NCI-H1930 (cell line): ENCODE measurements at places on chromosomes 13 and 19.

DNA sequence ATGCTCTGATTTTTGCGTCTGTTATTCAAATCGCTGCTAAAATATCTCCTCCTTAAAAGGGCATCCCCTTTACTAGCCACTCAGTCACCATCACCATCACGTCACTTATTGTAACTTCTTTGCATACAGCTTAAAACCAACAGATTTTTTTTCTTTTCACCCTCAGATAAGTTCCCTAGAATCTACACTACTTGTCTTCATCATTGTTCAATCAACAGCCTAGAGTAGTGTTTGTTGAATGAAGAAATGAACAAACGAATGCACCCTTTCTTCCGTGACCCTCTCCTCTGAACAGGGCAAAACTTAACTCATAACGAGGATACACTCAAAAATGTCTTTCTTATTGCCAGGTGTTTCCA, 1.1 kb upstream of the AKAP11 start:
- DNase-seq: no peak

DNA sequence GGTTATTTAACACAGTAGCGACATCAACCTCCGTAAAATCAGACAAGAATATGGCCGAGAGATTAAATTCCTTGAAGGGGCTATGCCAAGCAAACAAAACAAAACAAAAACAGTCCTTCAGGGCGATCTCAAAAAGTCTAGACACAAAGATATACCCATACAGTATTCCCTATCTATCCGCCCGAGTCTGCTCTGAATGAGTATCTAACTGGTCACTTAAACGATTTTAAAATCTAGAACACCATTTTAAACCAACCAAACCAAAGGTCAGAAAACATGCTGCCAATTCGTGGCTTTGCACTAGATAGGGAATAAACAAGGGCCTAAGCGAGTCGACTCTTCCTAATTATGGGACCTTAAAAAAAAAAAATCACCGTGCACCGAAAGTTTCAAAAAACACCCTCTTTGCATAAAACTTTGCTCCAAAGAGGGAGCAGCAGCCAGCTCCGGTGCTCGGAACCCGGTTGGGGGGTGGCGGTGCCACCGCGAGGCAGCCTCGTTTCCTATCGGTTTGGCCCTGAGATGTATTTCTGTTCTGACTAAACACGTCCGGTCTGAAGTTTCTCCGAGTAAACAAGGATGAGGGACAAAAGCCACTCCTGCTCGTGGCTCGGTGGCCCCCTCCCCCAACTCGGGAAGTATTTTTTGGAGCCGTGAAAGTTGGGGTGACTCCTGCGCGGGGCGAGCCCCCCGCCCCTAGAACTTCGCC, 1.8 kb downstream of the HMGB1 start:
- DNase-seq: peak; percentile 20

- no peak for DNase-seq
Measured at GRCh38 chr19:35344511-35345031, 3.1 kb upstream of the FFAR1 start.

DNA sequence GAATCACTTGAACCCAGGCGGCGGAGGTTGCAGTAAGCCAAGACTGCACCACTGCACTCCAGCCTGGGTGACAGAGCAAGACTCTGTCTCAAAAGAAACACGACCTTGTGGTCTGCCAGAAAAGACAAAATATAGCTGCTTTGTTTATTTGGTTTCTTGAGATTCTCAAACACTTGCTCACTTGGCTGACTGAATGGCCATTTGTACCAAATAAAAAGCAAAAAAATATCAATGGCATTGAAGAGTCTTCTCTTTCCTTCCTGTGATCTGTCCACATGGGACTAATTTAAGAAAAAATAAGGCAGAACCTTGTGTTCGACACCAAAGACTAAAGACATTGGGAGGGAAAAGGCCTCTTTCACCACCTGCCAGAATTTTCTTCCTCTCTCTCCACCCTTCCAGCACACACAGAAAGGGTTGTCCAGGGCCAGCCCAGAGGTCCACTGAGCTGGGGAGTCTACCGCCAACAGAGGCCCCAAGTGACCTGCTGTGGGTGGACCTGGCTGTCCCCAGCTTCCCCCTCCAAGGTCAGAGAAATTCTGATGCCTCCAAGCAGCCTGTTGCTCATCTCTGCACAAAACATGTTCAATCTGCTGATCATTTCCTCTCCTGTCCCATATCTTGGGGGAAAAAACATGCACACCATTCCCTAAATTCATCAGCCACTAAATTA, 5.9 kb downstream of the BRME1 start:
- no peak for DNase-seq

- DNase-seq: no peak
Measured at GRCh38 chr19:22610121-22610520, 24.0 kb upstream of the ZNF492 start.

DNA sequence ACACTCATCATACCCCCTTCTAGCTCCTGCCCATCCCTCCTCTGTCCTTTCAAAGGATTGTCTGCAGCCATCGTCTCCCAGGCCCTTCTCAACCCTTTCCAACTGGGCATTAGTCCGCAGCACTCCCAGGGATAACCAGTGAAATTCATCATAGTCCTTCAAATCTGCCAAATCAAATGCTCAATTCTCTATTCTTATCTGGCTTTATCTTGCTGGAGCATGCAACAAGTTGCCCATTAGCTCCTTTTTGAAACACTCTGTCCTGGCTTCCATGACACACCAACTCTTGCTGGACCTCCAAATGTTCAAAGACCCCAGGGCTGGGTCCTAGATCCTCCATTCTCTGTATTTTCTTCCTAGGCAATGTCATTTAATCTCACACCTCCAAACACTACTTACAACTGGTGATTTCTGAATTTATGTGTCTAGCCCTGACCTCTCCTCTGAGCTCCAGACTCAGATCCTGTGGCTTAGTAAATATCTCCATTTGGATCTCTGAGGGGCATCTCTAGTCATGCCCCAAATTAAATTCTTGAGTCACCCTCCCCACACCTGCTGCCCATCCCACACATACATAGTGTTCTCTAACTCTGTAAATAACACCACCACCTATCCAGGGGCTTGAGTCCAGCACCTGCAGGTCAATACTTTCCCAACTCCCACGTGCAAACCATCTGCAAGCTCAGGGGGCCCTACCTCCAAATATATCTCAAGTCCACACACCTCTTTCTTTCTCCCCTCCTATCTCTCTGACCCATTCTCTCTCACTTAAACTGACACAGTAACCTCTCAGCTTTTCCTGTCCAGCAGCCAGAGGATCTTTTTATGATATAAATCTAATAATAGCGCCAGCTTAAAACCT, 9.1 kb upstream of the ANKRD10 start:
- no peak for DNase-seq

- no peak for DNase-seq
Measured at GRCh38 chr13:45231305-45231704, 30.5 kb upstream of the KCTD4 start.

DNA sequence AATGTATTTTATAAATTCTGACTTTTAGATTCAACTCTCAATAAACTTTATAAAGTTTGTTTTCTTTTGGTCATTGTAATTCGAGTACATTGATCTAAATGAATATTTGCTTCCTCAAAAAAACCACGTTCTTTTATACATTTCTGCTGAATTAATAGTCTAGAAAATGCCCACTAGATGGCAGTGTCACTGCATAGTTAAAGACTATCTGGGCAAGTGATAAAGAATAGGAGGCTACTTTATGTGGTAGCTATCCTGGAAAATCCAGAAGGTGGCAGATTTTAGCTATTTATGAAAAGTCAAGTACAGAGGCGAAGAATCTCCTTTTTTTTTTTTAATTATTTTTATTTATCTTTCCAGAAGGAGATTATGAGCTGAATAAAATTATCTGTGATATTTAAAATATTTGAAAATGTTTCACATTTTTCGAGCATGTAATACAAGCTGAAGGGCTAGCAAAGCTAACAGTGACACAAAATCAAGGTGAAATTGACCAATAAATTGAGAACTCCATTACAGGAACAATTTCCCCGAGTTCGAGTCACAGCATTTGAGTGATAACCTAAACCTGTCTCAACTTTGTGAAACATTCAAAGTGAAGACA, 221.8 kb downstream of the OLFM4 start:
- peak; percentile 52 for DNase-seq

GRCh38 chr19:6259312-6259861, 20.4 kb downstream of the MLLT1 start:
- no peak for DNase-seq

GRCh38 chr19:15696654-15697194, 23.8 kb downstream of the CYP4F12 start:
- peak; percentile 4 for DNase-seq

DNA sequence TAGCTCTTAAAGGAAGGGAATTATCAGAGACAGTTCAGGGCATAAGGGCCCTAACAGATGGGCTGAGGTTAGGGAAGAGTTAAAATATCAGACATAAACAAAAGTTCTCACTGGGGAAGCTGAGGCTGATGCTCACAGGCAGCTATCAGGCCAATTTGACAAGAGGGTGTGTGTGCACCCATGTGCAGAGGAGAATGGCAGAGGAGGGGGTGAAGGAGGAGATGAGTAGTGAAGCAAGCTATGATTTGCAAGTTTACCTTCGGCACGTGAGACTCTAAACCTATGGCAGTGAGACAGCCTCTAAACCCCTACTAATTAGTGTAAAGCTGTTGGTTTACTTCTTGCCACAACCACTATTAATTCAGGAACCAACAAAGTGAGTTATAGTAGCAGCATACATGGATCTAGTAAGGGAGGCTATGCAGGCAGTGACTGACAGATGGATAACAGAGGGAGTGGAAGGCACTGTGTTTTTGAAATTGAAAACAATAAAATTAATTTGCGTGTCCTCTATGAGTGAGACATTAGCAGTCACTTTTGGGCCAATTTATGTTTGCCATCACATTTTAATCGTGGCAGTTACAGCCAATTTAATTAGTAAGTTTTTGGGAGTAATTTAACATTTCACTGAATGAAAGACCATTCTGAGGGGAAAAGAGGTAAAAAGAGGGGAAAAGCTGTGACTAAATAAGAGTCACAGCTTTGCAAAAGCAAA, 99.6 kb upstream of the HTR2A start:
- no peak for DNase-seq

- no peak for DNase-seq
Measured at GRCh38 chr19:35065574-35065973, 24.1 kb downstream of the HPN start.

- no peak for DNase-seq
Measured at GRCh38 chr19:39995794-39996193, 1.1 kb upstream of the ZNF546 start.

DNA sequence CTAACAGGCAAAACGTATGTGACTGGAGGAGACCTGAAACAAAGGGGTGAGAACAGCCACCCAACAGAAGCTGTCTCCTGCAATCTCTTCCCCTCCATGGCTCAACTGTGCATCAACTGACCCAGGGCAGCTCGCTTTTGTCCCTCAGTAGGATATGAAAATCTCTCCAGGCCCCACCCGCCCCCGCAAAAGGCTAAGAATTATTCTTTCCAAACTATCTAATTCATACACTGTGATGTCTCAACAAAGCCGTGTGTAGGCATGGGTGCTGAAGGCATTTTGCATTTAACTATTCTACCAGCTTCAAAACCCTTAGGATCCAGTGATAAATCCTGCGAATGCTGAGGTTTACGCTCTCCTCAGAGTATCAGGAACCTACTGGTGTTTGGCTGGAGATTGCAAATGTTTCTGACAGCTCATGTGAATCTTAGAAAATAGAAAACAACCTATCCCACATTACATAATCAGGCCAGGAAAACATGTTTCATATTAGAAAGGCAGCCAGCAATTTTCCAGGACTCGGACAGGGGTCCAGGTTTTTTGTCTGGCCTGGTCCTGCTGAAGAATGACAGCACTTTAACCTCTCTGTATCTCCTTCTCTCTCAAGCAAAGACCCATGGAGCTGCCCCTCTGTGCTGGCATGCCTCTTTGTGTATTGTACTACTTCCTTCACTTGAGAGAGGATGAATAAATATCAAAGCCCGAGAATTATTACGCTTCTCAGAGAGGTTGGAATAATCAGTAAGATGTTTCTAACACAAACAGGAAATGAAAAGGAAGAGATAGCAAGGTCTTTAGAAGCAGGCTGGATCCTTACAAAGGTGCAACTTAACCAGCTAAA, 17.3 kb downstream of the DHRS12 start:
- no peak for DNase-seq

DNA sequence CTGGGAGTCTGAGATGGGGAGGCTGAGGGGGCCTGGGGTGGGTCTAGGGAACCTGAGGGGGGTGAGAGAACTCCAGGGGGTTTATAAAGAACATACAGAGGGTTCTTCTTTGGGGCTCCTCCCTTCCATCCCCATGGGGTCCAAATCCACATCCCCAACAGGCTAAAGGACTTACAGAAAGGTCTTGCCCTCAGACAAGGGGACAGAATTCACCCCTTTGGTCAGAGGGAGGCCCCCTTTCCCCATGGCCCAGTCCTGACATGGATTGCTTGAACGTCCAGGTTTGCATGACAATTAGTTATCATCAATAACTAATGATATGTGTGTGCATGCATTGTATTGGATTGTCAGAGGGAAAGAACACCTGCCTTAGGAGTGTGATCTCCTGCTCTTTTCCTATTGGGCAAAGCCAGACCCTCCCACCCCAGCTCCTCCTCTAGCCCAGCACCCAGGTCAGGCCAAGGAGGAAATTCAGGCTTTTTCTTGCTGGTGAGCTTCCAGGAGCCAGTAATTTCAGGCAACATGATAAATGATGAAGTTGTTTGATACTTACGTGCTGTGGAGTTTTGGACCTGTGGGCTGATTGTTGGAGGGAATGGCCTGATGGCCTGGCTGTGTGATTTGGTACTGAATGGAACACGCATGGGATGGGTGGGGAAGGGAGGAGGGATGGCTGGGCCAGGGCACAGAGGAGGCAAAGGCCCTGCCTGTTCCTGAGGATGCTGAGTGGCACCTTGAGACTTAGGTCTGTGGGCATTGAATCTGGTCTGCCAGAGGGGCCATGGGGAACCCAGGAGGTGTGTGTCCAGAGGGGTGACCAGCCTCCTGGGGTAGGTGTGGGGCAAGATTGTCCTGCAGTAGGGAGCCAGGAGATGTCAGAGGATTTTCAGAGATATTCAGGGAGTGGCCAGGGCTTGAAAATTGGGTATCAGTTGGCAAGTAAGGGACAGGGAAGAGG, 1.1 kb downstream of the KLHL26 start:
- DNase-seq: no peak

GRCh38 chr13:35256459-35257148, 219.9 kb downstream of the MAB21L1 start:
- no peak for DNase-seq

DNA sequence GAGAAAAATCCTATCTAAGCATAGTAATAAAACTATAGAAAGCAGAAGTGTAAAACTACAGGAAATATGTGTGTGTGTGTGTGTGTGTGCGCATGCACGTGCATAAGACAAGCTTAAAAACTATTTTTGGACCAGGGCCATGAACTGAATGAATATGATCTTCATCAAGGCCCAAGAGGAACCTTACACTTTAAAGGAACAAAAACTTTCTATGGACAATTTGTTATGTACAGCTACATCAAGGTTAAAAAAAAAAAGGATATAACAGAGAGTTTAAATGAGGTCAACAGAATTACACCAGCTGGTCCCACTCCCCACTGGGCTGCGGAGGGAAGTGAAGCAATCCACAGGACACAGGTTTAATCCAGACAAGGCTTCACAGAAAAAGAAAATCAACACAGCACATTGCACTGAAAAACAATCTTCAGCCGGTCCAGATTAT, 151.1 kb downstream of the LHFPL6 start:
- no peak for DNase-seq
